Esophagus squamous epithelium (tissue), 5 donors: ENCODE measurements at places on chromosomes 4 and X.

DNA sequence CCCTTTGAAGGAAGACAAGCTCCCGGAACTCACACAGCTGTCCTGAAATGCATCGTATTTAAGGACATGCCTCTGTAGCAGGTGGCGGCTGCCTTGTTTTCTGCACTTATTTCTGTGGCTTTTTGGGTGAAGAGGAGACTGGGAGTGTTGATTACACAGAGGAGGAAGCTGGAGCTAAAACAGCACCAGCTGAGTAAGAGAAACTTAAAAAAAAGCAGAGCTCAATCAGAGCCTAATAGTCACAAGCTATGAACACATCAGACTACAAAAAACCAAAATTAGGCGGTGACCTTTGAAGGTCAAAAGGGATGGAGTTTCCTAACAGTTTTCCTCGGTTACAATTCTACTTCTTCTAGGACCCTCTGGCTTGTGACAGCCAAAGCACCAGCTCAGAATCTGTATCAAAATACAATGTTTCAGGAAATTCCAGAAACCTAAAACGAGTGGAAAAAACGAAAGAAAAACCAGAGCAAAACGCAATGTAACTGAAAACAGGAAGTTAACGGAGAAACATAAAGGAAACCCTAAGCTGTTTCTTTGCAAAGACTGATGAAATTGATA, 13.5 kb downstream of the PRKX start:
- no peak for DNase-seq

- DNase-seq = no peak
These were observed 45.6 kb downstream of the PPP2R2C start for GRCh38 chr4:6426571-6427438.

- DNase-seq = no peak
These were observed 8.4 kb upstream of the LDOC1 start for GRCh38 chrX:141185366-141185765.

- DNase-seq = no peak
These were observed 24.8 kb downstream of the IQSEC2 start for GRCh38 chrX:53256446-53257041.

GRCh38 chr4:68895561-68896198, 55.9 kb downstream of the UGT2A3 start:
- no peak for DNase-seq

DNA sequence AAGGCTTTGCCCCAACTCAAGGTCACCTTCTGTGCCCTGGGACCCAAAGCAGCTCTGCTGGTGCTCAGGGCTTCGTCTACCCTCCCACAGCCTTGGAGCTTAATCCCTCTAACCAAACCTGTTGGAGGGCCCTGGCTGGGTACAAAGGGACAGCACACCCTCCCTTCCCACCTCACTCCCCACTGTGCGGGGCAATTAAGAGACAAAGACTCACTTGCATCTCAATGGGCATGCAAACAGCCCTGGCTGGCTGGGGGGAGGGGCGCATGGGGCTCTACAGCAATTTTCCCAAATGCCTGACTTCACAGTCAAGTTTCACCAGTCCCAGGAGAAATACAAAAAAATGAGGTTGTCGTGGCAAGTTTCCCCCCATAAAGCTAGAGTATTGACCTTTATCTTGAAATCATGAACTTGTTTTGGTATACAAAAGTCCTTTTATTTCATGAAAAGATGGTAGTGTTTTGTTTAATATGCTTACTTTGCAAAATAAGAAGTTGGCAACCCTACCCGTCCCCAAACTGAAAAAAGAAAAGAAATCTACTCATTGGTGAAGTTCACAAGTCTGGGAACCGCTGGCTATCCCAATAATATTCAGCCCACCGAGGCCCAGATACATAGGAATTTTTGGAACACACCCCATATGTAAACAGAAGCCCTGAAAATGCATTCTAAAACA, 4.1 kb upstream of the CD99L2 start:
- no peak for DNase-seq

GRCh38 chr4:142690406-142691163, 155.5 kb downstream of the INPP4B start:
- DNase-seq = no peak

GRCh38 chrX:30653415-30654131, at the start of gene GK:
Gene GK (plus strand): TSS chrX:30653423. CDS start chrX:30653538, 115 bp downstream.
- no peak for DNase-seq

DNA sequence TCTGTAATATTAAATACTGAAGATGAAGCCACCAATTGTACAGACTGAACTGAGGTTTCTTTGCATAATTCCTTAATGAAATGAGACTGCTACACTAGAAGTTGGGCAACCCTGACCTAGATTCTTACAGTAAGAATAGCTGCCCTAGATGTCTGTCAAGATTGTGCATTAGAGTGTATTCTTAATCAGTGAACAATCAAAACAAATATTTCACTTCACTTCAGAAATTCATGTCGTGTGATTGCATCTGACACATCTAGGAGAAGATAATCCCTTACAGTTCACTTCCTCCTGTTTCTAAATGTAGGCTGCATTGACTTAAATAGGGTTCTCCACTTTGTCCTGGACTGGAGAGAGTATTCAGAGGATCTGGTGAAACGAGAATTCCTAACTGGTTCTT, 283.1 kb downstream of the HNRNPD start:
- no peak for DNase-seq

DNA sequence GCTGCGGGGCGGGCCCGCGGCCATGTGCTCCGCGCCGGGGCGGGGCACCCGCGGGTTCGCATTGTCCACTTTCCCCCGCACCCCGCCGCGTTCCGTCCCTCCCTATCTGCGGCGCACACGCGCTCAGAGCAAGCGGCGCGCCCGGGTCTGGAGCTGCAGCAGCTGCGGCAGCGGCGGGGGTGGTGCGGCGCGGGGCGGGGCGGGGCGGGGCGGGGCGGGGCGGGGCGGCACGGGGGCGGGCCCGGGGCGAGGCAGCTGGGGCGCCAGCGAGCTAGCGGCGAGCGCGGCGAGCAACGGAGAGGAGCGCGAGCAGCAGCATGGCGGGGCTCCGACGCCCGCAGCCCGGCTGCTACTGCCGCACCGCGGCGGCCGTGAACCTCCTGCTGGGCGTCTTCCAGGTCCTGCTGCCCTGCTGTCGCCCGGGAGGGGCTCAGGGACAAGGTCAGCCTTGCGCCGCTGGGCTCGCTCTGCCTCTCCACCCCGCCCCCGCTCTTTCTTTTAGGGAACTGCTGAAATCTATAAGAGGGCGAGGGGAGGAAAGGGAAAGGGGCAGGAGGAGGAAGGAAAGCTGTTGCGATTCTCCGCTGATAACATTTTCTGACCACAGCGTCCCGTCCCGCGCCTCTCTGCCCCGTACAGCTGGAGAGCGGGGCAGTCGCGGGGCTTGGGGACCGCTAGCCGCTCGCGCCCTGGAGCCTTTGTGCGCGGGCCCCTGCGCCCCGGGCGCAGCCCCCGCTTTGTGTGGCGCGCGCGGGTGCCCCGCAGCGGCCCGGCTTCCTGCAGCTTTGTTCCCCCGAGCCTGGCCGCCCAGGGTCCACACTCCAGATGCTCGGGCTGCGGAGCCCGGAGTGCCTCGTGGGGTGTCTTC, at the start of gene TMEM131L:
TSS of gene TMEM131L (plus strand) at position 280 of the 868 bp plus-strand sequence. CDS start at position 318, 38 bp downstream.
- peak; percentile 31 for DNase-seq

- no peak for DNase-seq
These were observed 4.3 kb downstream of the MAEA start for GRCh38 chr4:1293991-1294390.

DNA sequence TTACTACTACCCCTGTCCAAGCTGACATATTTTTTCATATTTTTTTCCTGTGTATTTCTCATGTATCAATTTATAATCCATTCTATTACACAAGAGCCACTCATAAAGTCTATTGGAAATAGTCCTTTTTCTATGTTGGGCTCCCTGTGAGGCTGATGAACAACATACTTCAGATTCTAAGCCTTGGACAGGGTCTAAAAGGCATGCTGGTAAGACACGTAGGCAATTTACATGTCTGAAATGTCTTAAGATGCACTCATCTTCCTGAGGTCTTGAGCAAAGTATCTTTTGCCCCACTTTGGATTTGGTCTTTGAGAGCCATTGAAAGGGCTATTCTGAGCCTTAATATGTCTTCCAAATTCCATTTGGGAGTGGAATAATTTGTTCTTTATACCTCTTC, 31.8 kb downstream of the OCIAD1 start:
- no peak for DNase-seq

- DNase-seq = no peak
These were observed 26.0 kb downstream of the AMTN start for GRCh38 chr4:70544279-70544868.

- no peak for DNase-seq
These were observed 214.0 kb upstream of the UGT8 start for GRCh38 chr4:114384629-114385028.

DNA sequence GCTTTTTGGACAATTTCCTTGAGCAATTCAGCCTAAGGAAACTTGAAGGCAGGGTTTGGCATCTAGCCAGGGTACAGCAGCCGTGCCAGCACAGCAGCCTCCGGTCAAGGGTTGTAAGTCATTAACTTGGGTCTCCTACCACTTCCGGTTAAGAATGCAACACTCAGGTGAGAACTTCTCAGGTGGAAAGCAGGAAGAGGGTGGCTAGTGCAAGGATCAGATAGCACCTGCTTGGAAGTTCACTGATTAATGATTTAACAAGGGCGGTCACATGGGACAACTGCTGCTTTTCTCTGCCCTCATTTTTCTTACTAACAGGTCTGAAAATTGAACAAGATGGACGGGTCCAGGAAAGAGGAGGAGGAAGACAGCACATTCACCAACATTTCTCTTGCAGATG, 30.1 kb upstream of the SCOC start:
- DNase-seq = no peak

DNA sequence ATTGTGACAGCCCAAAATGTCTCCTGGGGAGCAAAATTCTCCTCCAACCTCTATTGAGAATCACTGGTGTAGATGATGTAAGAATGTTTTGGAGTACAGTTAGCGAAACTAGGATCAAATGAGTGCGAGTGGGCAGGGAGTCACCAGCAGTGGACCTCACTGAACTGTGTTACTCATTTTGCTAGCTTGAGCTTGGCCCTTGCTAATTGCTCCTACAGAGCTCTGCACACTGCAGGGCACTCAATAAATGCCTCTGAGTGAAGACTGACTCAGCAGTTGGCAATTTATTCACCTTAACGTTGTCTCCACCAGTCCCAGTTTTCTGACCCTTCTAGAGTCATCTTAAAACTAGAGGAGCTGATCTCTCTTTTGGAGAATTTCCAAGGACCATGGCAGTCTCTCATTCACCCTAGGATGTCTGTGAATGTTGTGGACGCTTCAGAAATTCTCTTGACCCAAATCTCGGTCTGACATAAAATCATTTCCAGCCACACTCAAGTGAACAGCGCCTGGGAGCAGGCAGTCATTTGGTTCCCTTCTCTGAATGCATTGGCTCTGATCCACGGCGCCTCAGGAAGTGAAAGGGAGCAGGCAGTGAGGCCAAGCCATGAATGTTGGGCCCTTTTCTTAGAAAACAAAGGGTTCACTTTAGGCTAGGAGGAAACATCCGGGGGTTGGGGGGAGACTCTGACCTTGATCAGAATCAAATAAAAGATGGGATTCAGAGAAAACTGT, 148.1 kb downstream of the NWD2 start:
- no peak for DNase-seq

DNA sequence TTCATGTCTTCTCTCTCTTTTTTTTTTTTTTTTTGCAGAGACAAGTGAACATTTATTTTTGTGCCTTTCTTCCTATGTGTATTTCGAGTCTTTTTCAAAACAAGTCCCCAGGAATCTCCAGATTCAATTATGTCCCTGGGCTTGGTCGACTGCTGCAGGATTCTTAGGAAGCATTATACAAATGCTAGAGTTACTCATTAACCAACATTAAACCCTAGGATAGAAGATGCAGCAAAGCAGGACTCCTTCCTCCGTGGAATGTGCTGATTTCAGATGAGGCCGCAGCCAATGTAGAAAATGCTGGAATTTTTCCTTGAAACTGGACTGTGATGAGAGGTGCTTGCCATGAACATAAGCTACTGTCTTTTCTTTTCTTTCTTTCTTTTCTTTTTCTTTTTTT, 3.4 kb downstream of the ZNF81 start:
- no peak for DNase-seq

GRCh38 chr4:153641532-153641931, 42.5 kb upstream of the TLR2 start:
- DNase-seq = no peak

DNA sequence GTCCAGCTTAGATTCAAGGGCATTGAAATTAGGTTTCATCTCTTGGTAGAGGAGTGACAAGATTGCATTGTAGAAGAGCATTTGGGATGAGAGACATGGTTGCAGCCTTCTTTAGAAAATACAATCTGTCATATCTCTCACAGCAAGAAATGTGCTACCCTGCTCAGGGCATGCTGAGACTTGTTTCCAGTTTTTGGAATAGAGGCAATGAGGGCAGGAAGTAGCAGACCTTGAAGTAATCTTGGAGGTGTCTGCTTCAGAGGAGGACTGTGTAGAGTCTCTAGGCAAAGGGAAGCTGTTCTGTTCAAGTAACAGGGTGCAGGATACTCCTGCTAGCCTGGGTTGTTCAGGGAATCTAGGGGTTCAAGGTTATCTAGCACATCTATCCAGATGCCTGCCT, 116.1 kb upstream of the ZNF827 start:
- no peak for DNase-seq
